Activated CD4-positive, alpha-beta T cell treated with anti-CD3 and anti-CD28 coated beads for 24 hours (primary cell): ENCODE measurements at places on chromosomes 2 and 18.

DNA sequence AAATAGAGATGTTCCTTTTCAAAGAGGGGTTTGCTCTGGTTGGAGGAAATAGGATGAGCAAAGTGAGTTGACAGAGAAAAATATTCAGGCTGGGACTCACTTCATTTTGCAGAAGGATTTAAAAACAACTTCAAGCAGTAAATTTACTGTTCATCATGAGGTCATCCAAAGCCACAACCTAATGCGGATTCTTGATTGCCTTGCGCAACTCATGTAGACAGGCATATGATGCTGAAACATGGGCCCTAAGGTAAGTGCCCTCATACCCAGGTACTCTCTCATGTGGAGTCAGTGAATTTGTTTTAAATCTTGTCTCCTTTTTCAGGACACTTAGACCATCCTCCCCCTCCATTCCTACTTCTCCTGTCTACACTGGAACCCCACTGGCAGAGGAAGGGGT lies 51.9 kb upstream of the LYPD1 start:
- no peak for DNase-seq

DNA sequence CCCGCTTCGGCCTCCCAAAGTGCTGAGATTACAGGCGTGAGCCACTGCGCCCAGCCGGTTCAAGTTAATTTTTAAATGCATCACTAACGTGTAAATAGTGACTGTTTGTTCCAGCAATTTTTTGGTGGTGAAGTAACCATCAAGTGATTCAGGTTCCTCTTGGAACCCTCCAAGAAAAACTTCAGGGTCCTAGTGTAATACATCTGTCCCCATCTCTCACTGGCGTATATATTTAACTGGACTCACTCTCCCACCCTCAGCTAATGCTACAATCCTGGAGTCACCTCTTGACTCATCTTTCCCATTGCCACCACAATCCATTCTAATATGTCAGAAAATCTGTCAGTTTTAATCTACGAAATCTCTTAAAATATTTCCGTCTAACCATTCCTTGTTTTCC lies 10.3 kb downstream of the SULT1C4 start:
- DNase-seq: no peak

DNA sequence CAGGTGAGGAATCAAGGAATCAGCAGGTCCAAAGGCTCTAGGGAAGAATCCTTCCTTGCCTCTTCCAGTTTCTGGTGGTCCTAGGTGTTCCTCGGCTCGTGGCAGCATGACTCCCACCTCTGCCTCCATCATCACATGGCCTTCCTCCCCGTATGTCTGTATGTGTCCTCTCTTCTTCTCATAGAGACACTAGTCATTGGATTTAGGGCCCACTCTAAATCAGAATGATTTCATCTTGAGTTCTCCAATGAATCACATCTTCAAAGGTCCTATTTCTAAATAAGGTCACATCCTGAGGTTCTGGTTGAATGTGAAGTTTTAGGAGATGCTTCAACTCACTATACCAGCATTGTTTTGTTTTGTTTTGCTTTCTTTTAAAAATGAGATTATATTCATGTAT lies 11.1 kb upstream of the AGFG1 start:
- DNase-seq: no peak

GRCh38 chr18:66013969-66014368 lies 263.2 kb downstream of the CDH7 start:
- DNase-seq: no peak

GRCh38 chr2:72010647-72011369 lies 136.9 kb downstream of the CYP26B1 start:
- no peak for DNase-seq

- peak; percentile 93 for DNase-seq
Measured at GRCh38 chr2:20051532-20052228, at the start of gene LAPTM4A. Gene LAPTM4A, minus strand, starts transcription at chr2:20051628. Its CDS starts 108 bp downstream, at chr2:20051520.

DNA sequence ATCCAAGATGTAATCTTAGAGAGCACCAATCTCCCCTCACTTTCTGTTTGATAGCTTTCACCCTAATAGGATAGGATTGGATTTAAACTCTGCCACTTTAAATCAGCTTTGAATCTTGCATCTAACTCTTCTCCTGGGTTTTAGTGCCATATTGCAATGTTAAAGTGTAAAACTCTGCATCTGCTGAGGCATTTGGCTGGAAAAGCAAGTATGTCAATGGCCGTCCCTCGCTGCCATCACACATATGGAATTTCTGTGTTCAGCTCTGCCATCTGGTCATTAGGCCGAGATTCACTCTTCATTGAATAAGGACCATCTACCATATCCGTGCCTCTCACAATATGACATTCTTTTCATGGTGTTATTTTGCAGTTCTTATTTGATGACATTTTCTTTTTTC lies 728.1 kb upstream of the PIK3C3 start:
- no peak for DNase-seq

- DNase-seq: no peak
Measured at GRCh38 chr2:14454202-14454601, 178.3 kb upstream of the LRATD1 start.

- no peak for DNase-seq
Measured at GRCh38 chr2:197998702-197999101, 194.3 kb downstream of the PLCL1 start.

GRCh38 chr18:37546272-37546537 lies 19.4 kb downstream of the CELF4 start:
- no peak for DNase-seq
